ENCODE measurements at places on chromosomes 12 and 14.

DNA sequence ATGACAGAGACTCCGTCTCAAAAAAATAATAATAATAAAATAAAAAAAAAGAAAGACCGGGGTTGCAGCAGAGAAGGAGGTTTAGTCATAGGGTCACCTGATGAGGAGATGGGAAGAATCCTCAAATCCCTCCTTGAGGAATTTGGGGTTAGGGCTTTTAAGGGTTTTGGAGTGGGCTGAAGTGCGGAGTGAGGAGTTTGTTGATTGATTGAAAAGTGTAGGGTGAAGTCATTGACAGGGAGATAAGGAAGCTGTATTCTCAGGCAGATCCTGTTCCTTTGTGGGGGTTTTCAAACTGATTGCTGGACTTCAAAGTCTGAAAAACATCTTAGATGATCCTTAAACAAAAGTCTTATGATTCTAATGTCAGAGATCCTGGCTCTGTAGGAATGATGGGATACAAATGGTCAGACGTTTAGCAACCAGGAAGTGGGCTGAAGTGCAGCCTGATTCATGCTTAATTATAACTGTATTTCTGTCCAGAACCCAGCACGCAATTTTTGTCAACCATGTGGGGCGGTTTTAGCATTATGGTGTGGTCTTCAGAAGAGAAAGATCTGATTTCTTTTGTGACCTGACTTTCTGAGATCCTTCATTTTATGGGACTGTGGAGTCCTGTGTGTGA, 16.0 kb downstream of the FNTB start:
- no peak for DNase-seq

DNA sequence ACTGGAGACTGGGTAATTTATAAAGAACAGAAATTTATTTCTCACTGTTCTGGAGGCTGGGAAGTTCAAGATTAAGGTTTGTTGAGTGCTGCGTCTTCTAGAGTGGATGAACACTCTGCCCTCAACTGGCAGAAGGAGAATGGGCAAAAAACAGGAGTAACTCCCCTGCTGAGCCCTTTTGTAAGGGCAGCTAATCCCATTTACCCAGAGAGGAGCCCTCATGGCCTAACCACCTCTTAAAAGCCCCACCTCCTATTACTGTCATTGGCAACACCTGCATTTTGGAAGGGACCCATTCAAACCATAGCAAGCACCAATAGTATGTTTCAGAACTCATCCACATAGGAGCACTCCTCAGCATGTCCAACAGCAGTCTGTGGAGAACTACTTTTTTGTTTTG, 47.4 kb downstream of the BORCS5 start:
- no peak for DNase-seq

- no peak for DNase-seq
Observed at GRCh38 chr14:76923431-76924370, 97.5 kb downstream of the LRRC74A start.

DNA sequence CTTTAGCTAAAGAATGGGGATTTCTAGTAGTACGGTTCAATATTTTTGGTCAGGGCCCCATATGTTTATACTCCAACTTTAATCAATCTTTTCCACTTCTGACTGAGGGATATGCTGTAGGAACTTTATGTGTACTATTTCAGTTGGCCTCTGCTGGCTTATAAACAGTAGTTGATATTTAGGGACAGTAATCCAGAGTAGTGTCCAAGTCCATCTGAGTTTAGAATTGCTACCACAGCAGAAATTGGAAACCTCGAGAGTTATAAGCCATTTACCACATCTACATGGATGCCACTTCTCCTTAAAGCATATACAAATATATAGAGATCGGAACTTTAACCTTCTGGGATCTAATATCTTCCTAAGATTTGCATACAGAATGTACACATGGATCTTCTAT, 11.6 kb downstream of the LPCAT3 start:
- no peak for DNase-seq

GRCh38 chr12:53004178-53004577, 2.1 kb upstream of the EIF4B start:
- no peak for DNase-seq
